Stimulated activated CD4-positive, alpha-beta T cell treated with anti-CD3 and anti-CD28 coated beads, Interleukin-1b, Interleukin-23, amount 100 ng/mL, for 4 hours (primary cell): ENCODE measurements at places on chromosomes 7 and 10.

GRCh38 chr10:61183967-61184366 lies 240.0 kb upstream of the RHOBTB1 start:
- no peak for DNase-seq

- DNase-seq, result no peak
These were observed 33.6 kb downstream of the GPER1 start for GRCh38 chr7:1121476-1121875.

- DNase-seq, result no peak
These were observed 47.3 kb downstream of the CDHR3 start for GRCh38 chr7:106010331-106010730.

DNA sequence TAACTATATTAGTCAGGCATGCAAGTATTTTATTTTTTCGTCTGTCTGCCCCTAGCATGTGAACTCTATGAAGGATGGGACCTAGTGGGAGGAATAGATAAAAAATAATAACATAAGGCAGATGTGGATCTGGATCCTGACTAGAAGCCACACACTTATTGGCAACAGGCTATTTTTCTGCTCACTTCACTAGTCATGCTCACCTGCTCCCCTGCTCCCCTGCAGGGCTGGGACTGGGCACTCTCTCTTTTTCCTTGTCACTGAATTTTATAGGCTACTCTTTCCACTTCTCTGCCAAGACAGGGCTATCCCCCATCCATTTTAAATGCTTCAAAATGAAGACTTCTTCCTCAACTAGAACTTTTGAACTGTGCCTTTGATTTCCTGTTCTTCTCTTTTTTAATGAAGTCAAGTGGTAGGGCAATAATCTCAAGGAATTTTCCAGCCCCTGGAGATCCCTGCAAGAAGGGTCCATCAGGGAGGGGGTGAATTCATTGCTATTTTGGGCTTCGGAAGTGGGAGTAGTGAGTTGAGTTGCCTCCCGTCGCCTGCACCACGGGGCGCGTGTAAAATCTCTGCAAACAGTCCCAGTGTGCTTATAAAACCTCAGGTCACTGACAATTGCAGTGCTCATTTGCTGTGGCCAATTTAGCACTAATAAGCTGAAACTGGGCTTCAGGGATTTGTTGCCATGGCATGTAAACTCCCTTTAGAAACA lies 156.7 kb upstream of the NPVF start:
- DNase-seq, result no peak
